ENCODE measurements at places on chromosomes 2 and 18.

DNA sequence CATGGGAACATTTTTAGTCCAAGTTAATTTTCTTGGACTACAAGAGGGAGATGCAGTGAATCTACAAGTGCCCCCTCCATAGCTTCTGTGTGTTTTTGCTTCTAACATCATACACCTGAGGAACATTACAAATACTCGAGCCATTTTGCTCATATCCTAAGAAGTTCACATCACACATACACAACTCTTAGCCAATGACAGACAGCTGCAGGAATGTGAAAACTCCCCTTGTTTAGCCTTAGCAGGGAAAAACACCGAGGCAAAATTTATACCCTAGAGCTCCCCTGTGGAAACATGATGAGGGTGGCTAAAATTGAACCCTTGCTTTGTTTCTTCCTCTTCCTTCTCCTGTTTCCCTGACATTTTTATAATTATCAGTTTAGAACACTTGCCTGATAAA is 928.3 kb upstream of the NRXN1 start:
- peak; percentile 19 for DNase-seq

DNA sequence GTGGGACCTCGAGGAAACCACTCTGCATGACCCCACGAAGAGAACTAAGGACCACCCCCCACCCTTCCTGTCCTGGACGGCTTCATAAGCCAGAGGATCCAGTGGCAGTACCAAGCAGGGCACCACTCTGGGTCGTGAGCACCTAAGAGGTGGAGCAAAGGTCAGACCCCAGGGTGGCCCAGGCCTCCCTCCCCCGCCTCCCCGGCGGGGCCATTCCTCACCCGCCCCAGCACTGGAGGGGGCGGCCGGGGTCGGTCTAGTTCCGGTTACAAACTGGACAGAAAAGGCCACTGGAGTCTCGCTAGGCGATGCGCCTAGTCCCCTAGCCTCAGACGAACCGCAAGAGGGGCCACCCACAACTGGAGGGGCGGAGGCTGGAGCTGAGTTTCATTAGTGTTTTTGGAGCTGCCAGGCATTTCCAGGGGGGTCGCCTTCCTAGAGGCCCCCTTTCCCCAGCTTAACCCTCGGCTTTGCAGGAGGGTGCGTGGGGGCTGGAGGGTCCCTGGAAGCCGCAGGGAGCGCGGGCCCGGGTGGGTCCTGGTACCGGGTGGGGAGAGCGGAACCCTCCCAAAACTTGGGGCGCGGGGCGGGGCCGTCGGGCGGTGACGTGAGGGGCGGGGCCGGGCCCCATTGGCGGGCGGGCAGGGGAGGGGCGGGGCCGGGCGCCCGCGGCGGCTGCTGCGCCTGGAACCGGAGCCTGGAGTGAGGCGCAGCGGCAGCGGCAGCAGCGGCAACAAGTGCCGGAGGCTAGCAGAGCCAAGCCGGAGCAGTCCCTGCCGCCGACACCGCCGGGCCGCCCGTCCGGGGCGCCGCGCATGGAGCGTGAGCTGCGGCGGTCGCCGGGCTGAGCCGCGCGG is at the start of gene B3GNT2:
B3GNT2 (plus strand) TSS at position 695 of the 857 bp plus-strand sequence. CDS start 26,106 bp downstream, outside the sequence.
- peak; percentile 73 for DNase-seq

DNA sequence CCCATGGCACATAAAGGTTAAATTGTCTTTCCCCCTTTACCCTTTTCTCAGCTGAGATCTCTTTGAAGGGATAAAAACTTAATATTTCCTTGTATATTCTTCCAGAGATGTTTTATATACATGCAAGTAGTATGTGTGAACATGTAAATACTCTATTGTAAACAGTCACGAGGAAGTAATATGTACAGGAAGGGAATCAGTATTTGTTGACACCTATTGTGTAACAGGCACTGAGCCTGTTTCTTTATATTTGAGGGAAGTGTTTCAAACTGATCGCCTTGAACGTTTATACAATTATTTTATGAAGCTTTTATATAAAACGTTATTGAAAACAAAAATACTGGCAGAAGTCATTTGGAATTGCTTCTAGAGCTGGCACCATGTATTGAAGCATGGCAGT is 13.2 kb downstream of the RALBP1 start:
- DNase-seq, result no peak

DNA sequence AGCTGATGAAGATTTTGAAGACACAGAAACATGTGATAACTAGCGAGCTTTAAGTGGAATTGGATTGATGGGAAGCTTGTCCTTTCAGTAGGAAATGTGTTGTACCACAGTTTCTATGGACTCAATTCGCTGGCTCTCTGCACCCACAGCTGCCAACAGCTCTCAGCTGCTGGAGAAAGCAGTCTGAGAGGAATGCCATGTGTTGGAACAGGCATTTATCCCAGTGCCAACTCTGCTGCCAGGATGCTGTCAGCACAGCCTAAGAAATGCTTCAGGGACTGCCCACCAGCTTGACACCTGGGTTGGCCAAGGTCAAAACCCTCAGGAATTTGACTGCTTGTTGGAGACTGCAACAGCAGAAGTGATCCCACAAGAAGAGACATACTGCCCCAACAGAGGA is 193.0 kb upstream of the THSD7B start:
- no peak for DNase-seq

GRCh38 chr2:228652366-228652765 is 470.9 kb upstream of the SPHKAP start:
- DNase-seq, result peak; percentile 49

DNA sequence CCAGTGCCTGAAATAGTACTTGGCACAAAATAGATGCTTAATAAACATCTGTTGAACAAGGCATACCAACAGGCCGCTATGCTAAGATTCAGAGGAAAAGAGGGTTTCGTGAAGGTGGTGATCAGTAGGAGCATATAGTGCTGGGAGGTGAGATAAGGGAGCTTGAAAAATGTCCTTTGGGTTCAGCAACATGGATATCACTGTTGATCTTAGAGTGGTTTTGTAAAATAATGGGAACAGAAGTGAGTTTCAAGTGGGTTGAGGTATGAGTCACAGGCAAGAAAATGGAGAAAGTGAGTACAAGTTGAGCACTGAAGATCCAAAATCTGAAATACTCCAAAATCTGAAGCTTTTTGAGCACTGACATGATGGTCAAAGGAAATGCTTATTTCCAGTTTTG is 4.4 kb downstream of the CENPO start:
- no peak for DNase-seq

DNA sequence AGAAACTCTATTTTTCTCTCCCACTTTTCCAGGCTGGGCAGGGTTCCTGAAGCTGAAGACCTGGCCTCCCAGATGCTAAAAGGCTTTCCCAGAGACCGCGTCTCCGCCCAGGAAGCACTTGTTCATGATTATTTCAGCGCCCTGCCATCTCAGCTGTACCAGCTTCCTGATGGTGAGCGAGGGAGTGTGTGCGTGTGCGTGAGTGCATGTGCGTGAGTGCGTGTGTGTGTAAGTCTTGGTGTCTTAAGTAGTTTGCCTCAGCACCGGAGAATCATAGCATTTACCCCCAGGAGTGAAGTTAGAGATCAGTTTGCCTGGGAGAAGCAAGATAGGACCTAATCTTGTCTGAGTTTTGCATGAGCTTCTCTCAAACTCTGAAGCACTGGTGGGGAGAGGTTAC is 73.7 kb downstream of the CDK15 start:
- no peak for DNase-seq

GRCh38 chr2:96831679-96832078 is 12.1 kb downstream of the ANKRD23 start:
- no peak for DNase-seq

DNA sequence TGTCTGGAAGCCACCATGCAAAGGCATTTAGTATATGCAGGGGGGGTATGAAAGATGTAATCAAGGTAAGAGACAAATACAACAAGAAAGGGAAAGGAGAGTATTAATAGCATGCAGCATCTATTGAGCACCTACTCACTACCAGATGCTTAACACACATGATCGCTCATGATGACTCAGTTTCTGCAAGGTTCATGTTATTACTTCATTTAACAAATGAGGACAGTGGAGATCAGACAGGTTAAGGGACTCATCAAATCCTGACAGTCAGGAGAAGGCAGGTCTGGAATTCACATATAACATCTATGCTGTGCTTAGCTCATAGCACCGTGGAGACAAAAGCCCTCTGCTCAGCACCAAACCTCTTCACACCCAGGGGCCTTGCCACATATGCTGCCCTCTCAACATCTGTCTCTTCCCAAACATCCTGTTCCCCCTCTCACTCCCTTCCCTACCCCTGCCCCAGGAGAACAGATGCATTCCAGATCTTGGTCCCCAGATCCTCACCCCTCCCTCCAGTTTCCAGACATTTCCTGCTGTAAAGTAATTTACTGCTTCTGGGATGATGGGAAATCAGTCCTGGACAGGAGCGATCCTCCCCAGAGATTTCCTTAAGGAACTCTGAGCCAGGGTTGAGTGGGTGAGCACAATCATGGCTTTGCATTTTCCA is 155.3 kb downstream of the ANTXR1 start:
- DNase-seq, result peak; percentile 63

- no peak for DNase-seq
These were observed 293.9 kb downstream of the KIAA1328 start for GRCh38 chr18:37122877-37123276.

DNA sequence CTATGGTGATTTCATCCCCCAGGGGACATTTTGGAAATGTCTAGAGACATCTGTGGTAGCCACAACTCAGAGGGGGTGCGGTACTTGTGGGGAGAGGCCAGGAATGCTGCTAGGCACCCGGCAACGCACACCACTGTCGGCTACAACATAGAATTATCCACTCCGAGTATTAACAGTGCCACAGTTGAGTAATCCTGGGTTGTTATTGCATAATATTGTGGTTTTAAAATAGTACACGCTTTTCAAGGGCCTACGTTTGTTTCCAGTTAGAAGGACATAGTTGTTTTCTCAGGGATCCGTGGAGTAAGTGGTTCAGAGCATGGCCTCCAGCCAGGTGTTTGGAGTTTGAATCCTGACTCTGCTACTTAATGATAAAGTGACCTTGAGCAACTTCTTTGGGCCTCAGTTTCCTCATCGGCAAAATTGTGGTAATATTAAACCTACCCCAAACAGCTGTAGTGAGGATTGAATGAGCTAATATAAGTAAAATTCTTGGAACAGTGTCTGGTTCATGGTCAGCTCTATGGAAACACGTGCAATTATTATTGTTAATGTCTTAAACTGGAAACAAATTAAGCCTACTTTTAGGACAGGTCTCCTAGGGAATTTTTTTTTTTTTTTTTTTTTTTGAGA is 24.5 kb downstream of the CYP27A1 start:
- DNase-seq, result peak; percentile 96

- peak; percentile 30 for DNase-seq
These were observed 575 bp downstream of the TMEM150A start for GRCh38 chr2:85601771-85602475.

DNA sequence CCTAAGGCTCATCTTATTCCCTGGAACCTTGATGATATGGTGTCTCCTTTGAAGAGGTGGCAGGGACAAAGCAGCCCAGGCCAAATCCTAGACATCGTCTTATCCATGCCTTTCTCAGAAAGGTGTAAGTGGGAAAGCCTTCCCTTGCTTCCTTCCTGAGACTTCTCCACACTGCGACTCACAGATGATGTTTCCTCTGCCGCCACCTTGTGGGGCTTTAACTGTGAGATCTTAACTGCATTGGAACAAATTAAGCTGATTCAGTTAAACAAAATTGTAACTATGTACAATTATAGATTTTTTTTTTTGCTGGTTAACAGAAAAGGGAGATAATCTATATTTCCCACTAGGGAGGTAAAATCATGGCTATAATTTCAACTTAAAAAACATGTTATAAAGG is 10.0 kb upstream of the GCA start:
- peak; percentile 36 for DNase-seq

DNA sequence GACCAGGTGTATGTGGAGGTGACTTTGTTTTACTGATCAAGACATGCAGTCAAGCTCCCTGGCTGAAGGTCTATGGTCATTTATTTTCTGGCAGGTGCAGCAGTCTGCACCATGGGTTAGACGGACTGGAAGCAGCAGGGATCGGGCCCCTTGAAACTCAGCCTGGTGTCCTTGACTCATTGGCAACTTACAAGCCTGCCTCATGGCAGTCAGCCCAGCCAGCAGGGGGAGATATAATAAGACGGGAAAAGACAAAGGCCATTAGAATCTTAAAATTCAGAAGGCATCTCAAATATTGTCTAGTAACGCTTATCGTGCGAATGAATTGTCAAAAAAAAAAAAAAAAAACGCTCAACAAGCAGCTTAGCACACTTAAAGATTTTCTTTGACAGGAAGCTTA is 308.2 kb downstream of the EN1 start:
- peak; percentile 2 for DNase-seq

GRCh38 chr2:8529706-8530277 is 152.1 kb upstream of the ID2 start:
- DNase-seq, result no peak

GRCh38 chr2:172100935-172101820 is 1.5 kb downstream of the DLX2 start:
- DNase-seq, result no peak

DNA sequence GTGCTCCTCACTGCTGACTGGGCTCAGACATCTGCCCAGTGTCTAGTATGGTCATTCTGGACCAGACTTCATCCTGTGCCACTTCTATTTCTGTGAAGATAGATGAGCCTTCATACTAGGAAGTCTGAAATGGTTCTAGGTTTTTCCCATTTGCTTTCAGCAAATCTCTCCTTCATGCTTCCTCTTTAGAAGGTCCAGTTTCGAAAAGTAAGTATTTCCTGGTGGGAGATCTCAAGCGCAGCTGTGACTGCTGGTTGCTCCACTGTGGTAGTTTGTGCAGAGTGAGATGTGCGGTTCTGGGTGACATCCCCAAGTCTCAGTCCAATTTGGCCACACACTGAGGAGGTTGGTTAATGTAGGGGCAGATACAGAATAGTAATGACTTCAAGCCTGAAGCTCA is 14.4 kb downstream of the IL36B start:
- no peak for DNase-seq

DNA sequence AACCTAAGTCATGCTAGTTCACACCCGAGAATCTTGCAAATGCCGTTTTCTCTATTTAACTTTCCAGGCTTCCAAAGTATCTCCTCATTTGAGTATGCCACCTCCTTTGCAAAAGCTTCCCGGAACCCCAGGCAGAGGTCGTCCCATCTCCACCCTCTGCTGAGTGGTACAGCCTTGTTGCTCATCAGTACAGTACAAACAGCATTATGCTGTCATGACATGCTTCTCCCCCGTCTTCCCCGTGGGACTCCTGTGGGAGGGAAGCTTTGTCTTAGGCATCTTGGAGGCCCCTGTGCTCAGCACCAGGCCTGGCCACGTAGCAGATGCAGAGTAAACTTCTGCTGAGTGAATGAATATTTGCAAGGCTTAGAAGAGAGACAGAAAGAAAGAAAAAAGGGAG is 102.7 kb downstream of the CDCA7 start:
- no peak for DNase-seq

DNA sequence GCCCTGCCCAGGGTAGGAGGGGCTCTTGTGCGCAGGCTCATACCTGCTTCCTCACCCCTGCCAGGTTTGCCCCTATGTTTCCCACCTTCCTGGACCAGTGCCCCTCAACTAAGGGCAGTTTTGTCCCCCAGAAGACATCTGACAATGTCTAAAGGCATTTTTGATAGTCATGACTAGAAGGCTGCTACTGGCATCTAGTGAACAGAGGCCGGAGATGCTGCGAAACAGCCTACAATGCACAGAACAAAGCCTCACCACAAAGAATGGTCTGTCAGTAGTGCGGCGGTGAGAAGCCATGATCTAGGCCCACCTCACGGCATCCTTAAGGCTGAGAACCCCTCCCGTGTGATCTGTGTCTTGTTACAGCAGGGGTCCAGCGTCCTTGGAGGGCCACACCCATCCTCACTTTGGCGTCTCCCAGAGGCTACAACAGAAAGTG is 96.0 kb downstream of the TMEM17 start:
- no peak for DNase-seq

- DNase-seq, result no peak
These were observed 13.8 kb upstream of the TTC27 start for GRCh38 chr2:32614084-32614483.

GRCh38 chr2:189601043-189601442 is 20.5 kb upstream of the SLC40A1 start:
- peak; percentile 9 for DNase-seq
